ENCODE measurements at places on chromosomes 6 and 20.
A peak's percentile ranks its signal among the peaks of the same experiment; 100 is the strongest.

DNA sequence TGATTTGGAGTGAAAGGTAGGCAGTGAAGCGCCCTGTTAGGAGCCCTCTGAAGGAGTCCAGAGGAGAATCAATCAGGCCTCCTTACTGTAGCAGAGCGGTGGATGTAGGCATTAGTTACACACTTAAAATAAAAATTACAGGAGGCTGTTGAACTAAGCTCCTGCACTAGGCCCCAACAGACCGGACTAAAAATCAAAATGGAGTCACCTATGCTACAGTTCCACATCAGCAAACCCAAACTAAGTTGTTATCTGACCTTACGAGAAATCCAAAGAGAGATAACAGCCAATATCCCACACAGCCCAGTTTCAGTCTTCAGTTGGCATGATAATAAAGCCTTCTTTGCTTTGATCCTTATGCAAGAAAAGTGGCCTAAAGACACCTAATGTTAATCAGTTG lies 26.8 kb downstream of the SGK1 start:
- DNase-seq, result no peak

DNA sequence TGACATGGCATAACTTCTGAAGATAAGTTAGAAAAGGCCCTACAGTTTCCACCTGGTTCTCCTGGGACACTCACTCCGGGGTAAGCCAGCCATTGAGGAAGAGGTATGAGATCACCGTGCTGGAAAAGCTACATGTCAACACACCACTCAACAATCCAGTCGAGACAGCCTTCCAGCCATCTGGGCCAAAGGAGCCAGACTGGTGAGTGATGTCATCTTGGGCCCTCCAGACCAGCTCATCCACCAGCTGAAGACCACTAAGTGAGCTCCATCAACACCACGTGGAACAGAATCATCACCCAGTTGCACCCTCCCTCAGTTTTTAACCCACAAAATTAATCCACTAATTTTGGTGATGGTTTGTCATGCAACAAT lies 32.3 kb upstream of the RSPO4 start:
- no peak for DNase-seq

DNA sequence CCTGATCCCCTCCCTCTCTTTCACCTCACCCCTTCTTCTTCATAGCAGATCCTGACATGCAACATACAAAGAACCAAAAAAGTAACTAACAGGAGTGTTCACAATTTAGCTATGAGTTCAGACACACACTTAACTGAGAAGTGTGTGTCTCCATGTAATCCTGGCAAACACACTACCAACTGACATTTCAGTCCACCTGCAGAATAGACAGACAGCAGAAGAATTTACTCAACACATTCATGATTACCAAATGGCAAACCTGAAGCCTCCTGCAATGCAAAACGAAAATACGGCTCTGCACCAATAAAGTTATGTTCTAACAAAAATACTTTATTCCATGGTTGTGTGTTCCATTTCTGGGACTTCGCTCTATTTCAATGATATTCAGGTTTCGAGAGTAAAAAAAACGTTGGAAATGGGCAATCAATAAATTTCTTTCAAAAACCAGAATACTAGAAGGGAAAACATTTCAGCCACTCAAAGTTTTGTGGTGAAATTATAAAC lies 2.6 kb downstream of the BACH2 start:
- DNase-seq, result no peak

DNA sequence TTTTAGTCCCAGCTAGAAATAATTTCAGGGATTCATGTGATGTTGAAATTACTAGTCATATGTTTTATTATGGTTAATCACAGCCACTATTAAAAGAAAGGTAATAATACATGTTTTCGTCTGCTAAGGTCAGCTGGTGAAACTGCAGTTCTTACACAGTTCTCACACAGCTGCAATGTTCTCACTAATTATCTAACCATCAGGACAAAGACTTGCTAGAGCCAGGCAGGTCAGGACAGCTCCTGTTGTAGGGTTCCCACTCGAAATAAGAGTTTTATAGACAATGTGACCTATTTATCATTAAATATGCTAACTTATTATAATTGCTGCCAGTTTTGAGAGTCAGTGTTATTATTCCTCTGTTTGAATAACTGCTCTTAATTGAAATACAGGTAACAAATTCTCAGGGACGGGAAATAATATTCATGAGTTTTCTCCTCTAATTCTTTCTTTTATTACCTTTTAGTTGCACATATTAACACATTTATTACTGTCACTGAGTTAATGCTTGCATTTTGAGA lies 97.9 kb downstream of the GJA1 start:
- no peak for DNase-seq

DNA sequence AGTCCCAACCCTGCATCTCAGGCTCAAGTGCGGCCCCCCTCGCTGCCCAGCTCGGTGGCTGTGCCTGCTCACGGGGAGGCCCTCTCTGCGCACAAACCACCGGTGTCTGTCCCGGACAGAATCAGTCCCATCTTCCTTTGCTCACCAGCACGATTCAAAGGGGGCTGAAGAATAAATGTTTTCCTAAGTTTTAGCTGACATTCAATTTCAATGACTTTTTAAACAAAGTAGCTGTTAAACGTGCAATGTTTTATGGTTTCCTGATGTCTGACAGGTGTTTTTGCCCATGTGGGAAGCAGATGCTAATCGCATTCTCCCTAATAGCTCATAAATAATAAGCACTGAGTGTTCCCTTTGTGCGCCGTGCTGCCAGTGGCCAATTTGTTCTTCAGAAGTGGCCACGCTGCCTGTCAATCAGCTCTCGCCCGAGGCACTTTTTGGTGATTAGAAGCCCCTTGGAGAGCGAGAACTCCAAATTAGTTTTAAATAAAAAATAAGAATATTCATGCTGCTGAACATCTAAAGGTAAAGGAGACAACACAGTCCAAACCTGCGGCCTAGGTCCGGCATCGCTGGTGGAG lies 26.3 kb downstream of the BHLHE23 start:
- no peak for DNase-seq

DNA sequence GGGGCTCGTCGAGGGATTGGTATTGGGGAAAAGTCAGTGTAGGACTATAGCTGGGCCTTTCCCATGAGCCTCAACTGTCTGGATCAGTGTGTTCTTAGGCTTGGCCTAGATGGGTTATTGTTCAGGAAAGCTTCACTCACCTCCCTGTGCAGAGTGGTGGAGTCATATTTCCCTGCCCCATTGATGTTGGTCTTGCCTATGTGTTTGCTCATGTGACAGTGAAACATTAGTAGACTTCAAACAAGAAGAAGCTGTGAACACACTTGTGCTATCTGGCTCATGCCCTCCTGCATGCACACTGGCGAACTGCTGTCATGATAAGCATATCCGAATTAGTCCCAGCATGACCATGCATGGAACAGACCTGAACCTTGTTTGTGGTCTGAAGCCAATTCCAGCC lies 171.1 kb downstream of the DHX35 start:
- no peak for DNase-seq

DNA sequence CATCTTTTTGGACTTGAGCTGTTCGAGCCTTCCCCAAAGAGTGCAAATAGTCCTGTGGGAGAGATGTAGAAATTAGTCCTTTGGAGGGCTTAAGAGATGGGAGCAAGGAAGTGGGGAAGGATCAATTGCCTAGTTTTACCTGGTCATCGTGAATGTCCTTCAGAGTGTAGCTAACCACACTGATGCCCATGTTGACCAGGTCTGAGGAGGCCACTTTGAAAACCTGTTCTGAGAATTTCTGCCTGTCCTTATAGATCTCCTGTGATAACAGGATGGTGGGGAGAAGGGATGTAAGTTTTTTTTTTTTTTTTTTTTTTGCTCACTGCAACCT lies 2.0 kb downstream of the FLOT1 start:
- no peak for DNase-seq

DNA sequence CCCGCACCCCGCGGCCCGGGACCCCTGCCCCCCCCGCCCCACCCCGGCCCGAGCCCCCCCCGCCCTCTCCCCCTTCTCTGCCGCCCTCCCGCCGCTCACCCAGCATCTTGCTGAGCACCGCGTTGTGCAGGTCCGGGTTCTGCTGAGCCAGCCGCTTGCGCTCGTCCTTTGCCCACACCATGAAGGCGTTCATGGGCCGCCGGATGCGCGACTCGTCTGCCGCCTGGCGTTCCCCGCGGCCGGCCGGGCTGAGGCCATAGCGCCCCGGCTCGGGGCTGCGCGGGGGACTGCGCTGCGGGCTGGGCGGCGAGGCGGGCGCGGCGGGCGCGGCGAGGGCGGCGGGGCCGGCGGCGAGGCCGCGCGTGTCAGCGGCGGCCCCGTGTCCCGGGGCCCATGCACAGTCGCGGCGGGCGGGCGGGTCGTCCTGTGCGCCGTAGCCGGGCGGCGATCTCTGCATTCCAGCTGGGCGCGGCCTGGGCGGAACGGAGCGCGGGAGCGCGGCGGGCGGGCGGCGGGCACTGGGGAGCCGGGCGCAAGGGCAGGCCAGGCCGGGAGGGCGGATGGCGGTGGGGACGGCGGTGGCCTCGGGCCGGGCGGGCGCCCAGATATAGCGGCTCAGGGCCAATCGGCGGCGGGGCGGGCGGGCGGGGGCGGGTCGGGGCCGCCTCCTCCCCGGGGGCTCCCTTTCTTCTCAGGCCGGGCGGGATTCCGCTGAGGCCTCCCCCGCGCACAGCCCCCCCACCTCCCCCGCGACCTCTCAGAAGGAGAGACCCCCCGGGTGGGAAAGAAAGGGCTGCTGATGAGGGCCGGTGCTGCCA lies at the start of gene SOX18:
Gene SOX18, minus strand, starts transcription at position 580 of the 818 bp plus-strand sequence. Its CDS starts 123 bp downstream, at position 457.
- DNase-seq, result no peak

DNA sequence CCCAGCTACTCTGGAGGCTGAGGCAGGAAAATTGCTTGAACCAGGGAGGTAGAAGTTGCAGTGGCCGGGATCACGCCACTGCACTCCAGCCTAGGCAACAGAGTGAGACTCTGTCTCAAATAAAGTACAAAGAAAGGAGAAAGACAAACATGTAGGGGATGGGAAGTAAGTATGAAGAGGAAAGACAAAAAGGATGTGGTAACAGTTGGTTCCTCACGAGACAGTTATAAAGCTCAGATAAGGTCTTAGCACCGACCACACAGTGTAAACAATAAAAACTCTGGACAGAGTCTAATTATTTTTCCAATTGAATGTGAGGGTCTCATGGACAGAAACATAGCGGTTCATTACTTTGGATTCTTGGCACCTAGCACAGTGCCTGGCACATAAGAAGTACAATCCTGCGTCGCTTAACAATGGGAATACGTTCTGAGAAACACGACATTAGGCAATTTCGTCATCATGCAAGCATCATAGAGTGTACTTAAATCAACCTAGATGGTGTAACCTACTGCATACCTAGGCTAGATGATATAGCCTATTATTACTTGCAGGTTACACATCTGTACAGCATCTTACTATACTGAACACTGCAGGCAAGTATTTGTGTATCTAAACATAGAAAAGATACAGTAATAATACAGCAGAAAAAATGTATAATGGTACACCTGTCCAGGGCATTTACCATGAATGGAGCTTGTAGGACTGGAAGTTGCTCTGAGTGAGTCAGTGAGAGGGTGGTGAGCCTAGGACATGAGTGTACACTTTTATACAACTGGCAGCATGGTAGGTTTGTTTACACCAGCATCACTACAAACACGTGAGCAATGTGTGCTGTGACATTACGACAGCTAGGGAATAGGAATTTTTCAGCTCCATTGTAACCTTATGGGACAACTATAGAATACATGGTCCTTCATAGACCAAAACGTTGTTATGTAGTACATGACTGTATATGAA lies 38.2 kb downstream of the MBOAT1 start:
- DNase-seq, result no peak

- peak; percentile 49 for DNase-seq
Observed at GRCh38 chr6:43455531-43456428, at the start of gene DLK2. Gene DLK2 (minus strand): TSS chr6:43455548. CDS start chr6:43454825, 723 bp downstream.

- DNase-seq, result no peak
Observed at GRCh38 chr6:100553243-100553642, 88.5 kb upstream of the SIM1 start.

DNA sequence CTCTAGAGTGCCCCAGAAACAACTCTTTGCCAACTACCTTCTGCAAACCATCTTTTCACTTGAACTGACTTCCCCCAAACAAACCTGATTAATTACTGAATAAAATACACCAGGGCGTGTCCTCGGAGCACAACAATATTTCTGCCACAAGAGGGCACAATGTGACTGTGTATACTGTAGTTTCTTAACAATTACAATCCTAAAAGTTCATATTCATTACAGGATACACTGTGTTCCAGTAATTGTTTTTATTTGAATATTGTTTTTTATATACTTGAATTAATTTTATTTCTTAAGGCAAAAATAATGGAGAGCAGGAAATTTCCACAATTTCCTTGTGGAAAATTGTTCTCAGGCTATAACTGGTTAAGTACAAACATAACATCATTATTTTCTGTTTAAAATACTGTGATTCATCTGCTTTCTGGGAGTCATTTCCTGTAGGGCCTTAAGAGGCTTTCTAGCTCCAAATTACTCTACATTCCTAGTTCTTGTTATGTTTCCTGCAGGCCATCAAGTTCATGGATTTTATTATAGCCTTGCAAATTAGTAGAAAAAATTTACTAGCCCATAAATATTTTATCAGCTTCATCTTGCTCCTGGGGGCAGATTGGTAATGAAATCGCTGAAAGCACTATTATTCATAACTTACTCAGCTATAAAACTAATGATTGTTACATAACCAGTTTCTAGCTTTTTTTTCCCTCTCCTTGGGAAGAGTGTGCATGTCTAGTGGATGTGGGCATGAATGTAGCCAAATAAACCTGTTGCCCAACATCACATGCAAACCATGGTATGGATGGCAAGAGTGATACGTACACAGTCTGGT lies 51.9 kb upstream of the SLC22A16 start:
- DNase-seq, result peak; percentile 70

DNA sequence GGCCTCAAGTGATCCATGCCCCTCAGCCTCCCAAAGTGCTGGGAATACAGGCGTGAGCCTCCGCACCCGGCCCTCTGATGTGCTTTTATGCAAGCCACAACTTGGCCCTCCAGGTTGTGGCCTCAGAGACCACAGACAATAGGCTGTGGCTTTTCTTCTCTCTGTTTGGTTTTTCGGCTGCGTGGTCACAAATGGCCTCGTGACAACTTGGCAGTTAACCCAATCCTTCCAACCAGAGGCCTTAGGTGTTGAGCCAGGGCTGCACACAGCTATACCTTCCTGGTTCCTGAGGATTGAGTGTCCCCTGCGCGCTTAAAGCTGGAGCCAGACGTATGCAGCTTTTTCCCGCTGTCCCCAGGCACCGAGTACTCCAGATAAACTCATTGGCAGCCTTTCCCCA lies 6.3 kb upstream of the TGM3 start:
- no peak for DNase-seq

DNA sequence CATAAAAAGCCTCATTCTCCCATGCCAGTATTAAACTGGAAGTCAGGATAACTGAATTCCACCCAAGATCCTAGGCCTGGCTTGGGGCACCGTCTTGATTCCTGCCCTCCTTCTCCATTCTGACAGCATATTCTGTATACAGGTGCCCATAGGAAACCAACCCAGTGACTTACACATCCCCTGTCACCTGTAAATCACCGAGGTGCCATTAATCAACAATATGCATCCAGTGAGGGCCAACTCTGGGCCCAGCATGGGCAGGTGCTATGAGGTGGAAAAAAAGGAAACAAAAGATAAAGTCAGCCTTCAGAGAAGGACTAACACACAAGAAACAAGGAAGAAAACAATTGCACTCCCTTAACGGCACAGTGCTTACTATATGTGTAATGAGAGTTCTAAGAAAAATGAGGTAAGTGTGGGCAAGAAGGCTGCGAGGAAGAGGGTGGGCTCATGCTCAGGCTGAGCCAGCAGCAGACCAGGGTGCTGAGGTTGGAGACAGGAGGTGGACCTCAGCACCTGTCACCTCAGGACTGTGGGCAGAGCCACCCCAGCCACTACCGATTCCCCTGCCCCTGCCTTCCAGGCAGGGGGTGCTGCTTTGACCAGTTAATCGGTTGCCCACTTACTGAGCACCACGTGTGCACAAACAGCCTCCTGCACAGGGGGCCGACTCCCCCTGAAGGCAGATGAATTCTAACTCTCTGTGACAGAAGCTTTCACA lies 105.9 kb downstream of the TRERF1 start:
- DNase-seq, result no peak
